T1000 (cell line): ENCODE measurements at places on chromosomes 7 and 10.

- no peak for DNase-seq
Observed at GRCh38 chr10:11433657-11434056, 177.8 kb downstream of the USP6NL start.

- no peak for DNase-seq
Observed at GRCh38 chr10:74822521-74823089, 3.8 kb upstream of the KAT6B start.

DNA sequence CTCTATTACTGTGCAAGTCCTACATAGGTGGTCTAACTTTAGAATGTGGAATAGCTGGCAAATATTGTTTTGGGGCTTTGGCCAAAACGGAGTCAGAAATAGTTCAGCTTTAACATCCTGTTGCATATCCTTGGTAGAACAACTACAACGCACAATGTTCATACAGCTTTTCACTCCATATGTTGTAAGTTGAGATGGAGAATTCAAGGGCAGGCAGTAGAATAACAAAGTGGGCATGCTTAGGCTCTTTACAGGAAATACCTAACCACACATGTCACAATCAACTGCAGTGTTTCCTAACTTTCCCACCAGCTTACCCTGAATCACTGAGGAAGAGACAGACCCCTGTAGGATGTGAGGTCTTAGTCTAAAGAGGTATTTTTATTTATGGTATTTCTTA lies 122.3 kb downstream of the PPP1R3A start:
- DNase-seq = no peak

DNA sequence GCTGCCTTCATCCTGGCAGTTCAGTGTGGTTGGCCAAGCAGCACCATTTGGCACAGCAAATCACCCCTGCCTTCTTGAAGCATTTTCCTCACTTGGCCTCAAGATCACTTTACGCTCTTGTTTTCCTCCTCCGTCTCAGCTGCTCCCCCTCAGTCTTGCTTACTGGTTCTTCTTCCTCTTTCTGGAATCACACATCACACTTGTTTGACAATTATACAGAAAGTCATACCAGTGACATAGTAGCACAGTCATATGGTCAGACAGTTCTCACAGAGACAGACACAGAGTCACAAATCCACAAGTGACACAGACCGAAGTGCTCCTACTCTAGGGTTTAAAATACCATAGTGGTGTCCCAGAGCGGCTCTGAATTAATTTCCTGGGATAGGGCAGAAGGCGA lies 43.8 kb upstream of the ARL4A start:
- DNase-seq = no peak

GRCh38 chr10:133162178-133162909 lies 2.3 kb downstream of the KNDC1 start:
- DNase-seq = no peak

GRCh38 chr7:120741371-120742042 lies 116.4 kb downstream of the TSPAN12 start:
- DNase-seq = no peak

DNA sequence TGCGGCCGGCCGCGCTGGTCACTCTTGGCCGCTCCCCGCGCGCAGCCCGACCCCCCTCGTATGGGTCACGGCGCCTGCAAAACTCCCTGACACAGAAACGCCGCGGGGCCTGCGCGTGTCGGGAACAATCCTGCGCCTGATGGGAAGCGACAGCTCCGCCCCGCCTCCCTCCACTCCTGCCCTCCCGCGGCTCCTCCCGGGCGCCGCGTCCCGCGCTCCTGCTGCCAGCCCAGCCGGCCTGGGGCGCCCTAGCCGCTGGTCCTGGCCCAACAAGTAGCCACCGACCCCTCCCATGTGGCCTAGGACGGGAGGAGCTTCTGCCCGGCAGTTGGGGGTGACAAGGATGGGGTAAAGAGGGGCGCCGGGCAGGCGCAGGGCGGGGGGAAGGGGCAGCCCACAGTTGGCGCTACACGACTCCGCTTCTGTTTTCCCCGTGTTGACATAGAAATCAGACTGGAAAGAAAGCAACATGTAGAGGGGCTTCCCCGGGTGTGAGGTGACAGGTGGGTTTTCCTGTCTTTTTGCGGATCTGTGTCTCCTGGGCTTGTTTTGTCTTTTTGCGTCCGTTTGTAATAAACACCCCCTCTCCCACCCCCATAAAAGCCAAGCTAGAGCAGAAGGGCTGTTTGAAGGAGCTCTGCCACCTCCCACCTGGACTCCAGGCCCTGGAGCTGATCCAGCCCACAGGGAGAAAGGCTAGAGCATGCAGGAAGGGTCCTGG lies 35.1 kb upstream of the PAX2 start:
- DNase-seq = no peak

- DNase-seq = no peak
Observed at GRCh38 chr10:77562742-77563141, 74.9 kb downstream of the KCNMA1 start.

GRCh38 chr10:101993651-101994200 lies 62.2 kb downstream of the ARMH3 start:
- no peak for DNase-seq

DNA sequence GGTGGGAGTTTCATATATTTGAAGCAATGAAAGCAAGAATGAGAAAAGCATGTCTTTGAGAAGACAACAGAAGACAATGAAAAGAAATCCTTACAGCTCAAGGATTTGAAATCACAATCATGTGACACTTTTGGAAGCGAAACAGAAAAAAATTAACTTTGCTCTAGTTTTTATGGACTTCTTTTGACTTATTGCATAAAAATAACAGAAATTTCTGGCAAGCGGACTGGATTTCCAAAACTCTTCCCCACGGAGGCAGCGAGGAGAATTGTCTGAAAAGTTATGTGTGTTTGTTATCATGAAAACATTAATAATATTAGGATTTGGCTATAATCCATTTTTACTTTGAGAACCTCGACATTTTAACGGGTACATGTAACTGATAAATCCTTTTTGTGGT lies 223.3 kb downstream of the LRMDA start:
- DNase-seq = no peak

DNA sequence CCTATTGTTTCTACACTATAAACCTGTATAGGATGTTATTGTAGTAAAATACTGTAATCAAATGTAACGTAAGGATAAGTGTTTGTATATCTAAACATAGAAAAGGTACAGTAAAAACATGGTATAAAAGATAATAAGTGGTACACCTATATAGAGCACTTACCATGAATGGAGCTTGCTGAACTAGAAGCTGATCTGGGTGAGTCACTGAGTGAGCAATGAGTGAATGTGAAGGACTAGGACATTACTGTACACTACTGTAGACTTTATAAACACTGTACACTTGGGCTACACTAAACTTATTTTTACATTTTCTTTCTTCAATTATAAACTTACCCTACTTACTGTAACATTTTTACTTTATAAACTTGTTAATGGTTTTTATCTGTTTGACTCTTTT lies 732.9 kb upstream of the LRRN3 start:
- no peak for DNase-seq

GRCh38 chr7:133016604-133017003 lies 65.3 kb downstream of the CHCHD3 start:
- DNase-seq = no peak

DNA sequence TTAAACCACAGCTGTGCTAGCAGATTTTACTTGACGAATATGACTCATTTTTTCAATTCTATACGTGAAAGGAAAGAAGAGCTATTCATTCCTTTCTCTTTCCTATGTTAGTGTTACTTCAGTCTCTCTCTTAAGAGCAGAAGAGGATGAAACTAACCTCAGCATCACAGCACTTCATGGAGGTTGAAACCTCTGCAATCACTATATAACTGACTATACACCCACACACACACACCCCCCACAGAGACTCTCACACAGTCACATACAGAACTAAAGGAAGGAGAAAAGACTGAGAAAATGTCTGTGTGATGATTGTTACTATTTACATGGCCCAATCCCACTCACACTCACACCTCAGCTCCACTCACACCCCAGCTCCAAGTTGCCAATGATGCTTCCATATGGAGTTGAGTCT lies 104.2 kb downstream of the KIF20B start:
- DNase-seq = no peak

DNA sequence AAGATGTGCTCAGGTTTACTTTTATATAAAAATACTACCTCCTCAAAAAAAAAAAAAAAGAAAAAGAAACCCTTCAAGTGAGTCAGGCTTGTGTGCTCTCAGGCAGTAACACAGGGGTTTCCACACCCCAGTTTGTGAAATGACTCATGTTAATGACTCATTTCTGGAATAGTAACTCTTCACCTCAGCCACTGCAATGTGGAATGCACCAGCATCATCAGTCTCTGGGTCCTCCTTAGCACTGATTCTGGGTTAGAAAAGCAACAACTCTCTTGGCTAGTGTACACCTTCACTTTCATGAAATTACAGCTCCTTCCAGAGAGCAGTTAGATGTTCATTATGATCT lies 110.6 kb downstream of the EMX2 start:
- peak; percentile 57 for DNase-seq

DNA sequence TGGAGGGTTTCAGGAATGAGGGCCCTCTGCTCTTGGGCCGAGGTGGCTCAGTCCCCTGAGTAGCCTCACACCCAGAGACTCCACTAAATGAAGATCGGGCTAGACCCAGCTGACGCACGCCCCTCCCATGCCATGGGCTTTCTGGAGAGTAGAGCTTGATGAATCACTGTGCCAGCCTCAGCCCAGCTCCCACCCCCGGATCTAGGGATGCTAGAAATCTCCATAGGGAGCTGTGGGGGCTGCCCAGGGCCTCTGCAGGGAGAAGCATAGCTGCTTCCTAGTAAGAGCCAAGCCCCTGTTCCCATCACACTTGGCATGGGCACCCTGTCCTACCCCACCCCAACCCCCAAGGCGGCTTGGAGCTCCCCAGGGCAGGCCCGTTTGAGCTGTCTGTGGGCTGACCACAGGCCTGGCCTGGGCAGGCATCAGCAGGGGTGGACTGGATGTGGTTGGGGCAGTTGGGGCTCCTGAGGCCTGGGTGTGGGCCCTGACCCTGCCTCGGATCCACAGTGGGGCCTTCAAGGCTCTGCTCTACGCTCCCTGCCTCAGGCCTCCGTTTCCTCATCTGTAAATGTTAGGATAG lies 121.2 kb downstream of the ZMIZ1 start:
- DNase-seq = peak; percentile 52

DNA sequence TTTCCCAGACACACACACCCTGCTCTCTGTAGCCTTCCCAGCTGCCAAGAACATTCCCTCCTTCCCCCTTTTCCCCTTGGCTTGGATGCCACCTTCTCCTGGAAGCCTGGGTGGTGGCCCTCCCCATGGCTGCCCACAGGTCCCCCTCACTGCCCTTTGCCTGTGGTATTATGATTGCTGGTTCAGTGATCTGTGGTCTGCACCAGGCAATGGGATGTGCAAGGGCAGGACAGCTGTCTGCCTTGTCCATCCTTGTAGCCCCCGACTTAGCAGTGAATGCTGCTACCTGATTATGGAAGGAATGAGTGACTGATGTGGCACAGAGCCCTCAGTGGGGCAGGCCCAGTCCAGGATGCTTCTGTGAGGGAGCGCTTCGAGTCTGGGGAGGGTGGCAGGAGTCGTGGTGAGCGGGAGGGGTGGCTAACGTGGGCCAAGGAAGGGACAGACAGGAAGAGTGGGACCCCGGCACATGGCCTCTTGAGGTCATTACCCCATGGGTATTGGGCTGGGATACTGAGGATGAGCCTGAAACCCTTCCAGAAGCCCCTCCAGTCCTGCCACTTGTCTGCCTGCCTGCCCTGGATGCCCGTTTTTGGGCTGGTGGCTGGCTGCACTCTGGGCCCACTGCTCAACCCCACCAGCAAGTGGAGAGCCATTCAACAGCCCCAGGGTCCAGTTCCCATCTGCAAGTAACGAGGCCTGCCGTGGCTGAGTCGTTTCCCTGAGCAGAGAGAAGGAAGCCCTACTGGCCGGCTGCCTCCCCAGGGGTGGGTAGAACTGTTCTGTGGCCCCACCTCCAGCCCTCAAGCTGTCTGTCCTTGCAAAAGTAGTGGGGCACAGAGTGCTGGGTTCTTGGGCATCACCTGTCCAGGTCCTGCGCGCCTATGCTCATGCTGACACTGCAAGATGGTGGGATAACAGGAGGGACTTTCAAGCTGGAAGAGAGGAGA lies 8.8 kb downstream of the CHST3 start:
- DNase-seq = no peak

DNA sequence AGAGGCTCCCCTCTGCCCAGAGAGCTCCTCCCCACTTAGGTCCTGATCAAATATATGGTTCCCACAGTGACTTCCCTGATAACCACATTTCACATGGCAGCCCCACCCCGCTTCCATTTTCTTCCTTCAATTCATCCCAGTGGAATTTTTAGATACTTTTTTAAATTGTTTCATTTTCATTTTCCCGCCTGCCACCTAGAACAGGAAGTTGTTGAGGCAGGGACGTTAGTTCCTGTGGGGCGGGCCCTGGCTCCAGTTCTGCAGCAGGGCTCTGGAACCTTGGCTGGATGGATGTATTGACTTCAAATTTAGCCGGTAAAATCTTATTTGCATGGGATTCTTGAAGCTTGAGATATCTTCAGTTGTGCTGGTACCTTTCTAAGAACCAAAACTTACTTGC lies 226.6 kb downstream of the PAXIP1 start:
- DNase-seq = no peak

DNA sequence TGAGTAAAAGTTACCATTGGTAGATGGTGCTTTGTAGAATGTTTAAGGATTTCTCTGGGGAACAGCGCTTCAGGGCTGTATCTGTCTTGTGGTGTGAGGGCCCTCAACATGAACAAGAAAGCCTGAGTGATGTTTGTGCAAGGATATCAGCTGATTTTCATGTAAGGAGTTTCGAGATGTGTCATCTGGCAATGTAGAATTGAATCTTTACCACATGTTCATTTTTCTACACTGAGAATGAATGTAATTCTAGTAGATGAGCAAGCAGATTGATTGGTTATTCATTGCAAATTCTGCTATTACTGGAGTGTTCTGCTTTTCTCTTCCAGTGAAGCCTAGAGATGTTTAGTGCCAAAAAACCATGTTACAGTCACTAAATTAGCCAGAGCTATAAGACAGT lies 87.7 kb downstream of the ST7 start:
- no peak for DNase-seq

DNA sequence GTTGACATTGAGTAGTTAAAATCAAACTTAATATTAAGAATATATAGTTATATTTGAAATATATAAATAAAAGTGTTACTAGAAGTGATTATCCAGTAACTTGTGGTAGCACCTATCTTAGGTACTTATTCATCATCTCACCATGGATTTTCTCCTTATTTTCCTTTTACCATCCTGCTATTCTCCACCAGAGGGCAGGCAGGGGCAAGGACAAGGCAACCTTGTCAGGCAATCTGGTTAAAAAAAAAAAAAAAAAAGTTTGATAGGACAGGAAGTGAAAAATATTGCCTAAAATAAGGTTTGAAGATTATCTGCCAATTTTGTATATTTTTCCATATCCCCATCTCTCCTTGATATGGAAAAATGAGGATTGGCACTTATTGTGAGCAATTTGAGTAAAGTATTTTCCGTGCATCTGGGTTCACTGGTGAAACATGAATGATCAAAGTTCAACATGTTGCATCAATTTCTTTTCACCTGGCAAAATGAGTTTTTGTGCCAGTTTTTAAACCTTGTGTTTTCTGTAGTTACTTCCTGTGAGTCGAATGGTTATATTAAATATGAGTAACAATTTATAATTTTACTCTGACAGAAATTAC lies 256.7 kb downstream of the AGMO start:
- DNase-seq = peak; percentile 2
